Smooth muscle cell of trachea (primary cell): ENCODE measurements at places on chromosomes 5 and 9. TPM values are rescaled to one million over a fixed set of nuclear protein-coding genes. Genes with fewer than 3 reads are reported as not detected.

The NUDT12 gene
- total RNA-seq: 11.1 and 18.8 TPM in 2 replicates

The RNF224 gene
- total RNA-seq: 0.17 TPM in 1 of 2 replicates, not detected in the other

The RFX3 gene
- total RNA-seq: 1.8 and 5.1 TPM in 2 replicates

The CDH6 gene
- 61.4 and 77.2 TPM in 2 replicates for total RNA-seq

The NDUFAF2 gene
- total RNA-seq: 20.7 and 33.2 TPM in 2 replicates

The GPRIN1 gene
- 6.3 and 7.4 TPM in 2 replicates for total RNA-seq

The SPOCK1 gene
- 36.1 and 54.9 TPM in 2 replicates for total RNA-seq

The C9 gene
- total RNA-seq: under 0.01 TPM in 1 of 2 replicates, not detected in the other

The FOXI1 gene
- not detected in 2 replicates for total RNA-seq

The CLIC3 gene
- 1.6 and 5.8 TPM in 2 replicates for total RNA-seq

The IL31RA gene
- total RNA-seq: 0.66 and 3.3 TPM in 2 replicates

The TPM2 gene
- 880 and 967 TPM in 2 replicates for total RNA-seq

The SH3PXD2B gene
- total RNA-seq: 22.4 and 41.2 TPM in 2 replicates

The ABLIM3 gene
- total RNA-seq: 23.1 and 42.5 TPM in 2 replicates

The PROB1 gene
- 1.2 and 2.6 TPM in 2 replicates for total RNA-seq

The DMRT2 gene
- total RNA-seq: 0.17 TPM in 1 of 2 replicates, not detected in the other

The SHROOM1 gene
- 8.6 and 9.1 TPM in 2 replicates for total RNA-seq

The CDC20B gene
- total RNA-seq: under 0.01 TPM in 1 of 2 replicates, not detected in the other

The FAM78A gene
- total RNA-seq: 0.29 and 0.66 TPM in 2 replicates

The WDR38 gene
- total RNA-seq: not detected in 2 replicates

The SPINK13 gene
- not detected in 2 replicates for total RNA-seq

The NEUROG1 gene
- total RNA-seq: not detected in 2 replicates

The SLC6A3 gene
- under 0.01 TPM in 1 of 2 replicates, not detected in the other for total RNA-seq

The DDX4 gene
- under 0.01 TPM in 1 of 2 replicates, not detected in the other for total RNA-seq

The IDNK gene
- 4.8 and 12.4 TPM in 2 replicates for total RNA-seq
